ENCODE measurements at places on chromosomes 6 and 20. TPM values are rescaled to one million over a fixed set of nuclear protein-coding genes. Genes with fewer than 3 reads are reported as not detected.

GRCh38 chr20:11047559-11047958, 373.8 kb upstream of the JAG1 start:
- no peak for DNase-seq

- no peak for DNase-seq
Measured at GRCh38 chr20:35008411-35009342, 53.0 kb downstream of the MYH7B start.

MUC21 gene
- total RNA-seq: not detected

- DNase-seq: no peak
Measured at GRCh38 chr6:1402868-1403267, 13.5 kb downstream of the FOXF2 start.

BMP7 gene
- total RNA-seq: 43.9 TPM

EYS gene
- total RNA-seq: 0.10 TPM

SEL1L2 gene
- total RNA-seq: not detected

C20orf204 gene
- total RNA-seq: 1.6 TPM

- no peak for DNase-seq
Measured at GRCh38 chr20:58393299-58393698, 4.3 kb downstream of the VAPB start.

DNAH8 gene
- 0.03 TPM for total RNA-seq

DNA sequence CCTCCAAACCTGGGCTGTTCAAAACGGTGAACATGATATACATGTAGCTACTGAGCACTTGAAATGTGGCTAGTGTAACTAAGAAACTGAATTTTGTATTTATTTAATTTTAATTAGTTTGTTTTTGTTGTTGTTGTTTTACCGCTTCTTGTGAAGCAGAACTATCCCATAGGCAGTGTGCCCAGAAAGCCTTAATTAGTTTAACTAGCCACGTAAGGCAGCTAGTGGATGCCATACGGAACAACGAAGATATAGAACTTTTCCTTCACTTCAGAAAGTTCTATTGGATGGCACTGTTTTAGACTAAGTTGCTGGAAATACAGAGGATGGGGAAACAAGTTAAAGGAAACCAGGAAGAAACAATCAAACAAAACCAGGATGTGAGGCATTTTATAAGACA, 70.6 kb downstream of the NUDT3 start:
- DNase-seq: no peak

- no peak for DNase-seq
Measured at GRCh38 chr6:158666628-158667359, 16.9 kb downstream of the SYTL3 start.

LHFPL5 gene
- total RNA-seq: not detected

GRCh38 chr20:22944062-22944461, 91.0 kb upstream of the SSTR4 start:
- DNase-seq: no peak

GRCh38 chr6:155014670-155015300, 19.7 kb downstream of the TIAM2 start:
- no peak for DNase-seq

DNA sequence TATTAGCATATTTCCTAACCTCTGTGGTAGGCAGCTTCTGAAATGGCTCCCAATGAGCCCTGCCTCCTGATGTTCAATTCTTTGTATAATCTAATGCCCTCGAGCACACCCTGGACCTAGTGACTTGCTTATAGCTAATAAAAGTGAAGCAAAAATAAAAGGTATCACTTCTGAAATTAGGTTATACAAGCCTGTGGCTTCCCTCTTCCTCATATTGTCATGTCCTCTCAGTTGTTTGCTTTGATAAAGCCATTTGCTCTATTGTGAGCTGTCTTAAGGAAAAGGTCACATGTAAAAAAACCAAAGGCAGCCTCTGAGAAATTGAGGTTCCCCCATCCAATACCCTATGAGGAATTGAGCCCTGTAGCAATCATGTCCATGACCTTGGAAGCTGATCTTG, 442.1 kb upstream of the ADGRB3 start:
- DNase-seq: no peak

GRCh38 chr6:11413117-11413687, 124.3 kb upstream of the TMEM170B start:
- no peak for DNase-seq

DNA sequence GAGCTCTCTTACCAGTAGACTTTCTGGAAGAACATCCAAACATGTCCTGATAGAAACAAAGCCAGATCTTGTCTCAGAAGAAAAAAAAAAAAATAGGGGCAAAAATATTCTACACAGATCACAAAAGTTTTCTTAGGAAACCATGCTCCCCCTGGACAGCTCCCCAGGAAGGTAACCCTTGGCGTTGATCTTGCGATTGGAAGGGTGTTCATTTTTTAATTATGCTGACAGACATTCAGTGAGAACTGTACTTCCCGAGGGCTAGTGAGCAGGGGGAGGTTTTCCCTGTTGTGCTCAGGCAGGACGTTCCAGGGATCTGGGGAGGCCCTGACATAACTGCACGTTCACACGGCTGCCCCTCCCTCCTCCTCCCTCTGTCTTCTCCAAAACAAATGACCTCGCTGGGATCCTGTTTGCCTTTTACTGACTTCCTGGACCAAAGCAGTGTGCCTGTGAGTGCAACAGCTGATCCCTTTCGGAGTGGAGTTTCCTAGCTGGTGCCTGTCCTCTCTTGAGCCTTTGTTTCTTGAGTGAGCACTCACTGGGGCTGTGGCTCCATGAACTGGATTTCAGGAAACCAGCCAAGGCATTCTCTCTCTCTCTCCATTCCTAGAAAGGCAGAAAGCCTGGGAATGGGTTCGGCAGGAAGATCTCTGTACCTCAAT, 46.7 kb downstream of the MARCKS start:
- DNase-seq: no peak

- no peak for DNase-seq
Measured at GRCh38 chr6:15303162-15303919, 57.5 kb downstream of the JARID2 start.

GRCh38 chr6:29424168-29424567, 9.4 kb downstream of the OR12D1 start:
- DNase-seq: no peak

HRH3 gene
- 1.9 TPM for total RNA-seq

DNA sequence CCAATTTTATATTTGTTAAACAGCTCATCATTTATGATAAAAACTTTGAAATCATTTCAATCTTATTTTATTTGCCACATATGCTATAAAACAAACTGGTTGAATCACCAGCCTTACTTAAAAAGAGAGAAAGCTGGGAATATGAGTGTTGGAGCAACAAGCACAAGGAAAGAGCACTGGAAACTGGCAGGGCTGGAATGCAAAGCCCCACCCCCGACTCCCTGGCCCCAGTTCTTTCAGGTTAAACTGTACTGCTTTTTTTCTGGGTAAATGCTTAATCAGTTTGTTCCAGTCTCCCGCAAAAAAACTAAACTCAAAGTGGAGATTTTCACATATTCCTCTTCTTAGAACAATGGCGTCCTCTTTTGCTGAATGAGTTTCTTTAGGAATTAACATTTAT, 433.8 kb upstream of the NOX3 start:
- no peak for DNase-seq

DNA sequence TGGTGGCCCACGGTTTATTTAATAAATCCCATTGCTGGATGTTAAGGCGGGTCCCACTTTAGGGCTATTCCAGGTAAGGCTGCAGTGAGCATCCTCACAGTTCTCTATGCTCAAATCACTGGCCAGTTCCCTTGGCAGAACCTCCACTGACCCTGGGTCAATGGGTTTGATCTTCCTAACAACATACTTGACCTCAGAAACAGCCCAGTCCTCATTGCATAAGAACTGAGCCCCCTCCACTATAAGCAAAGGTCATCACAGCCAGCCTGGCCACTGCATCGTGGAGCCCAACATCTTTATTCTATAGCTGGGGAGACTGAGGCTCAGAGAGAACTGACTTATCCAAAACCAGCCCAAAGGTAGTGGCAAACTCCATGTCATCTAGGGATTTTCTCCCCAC, 4.3 kb upstream of the BPIFB1 start:
- DNase-seq: no peak

- DNase-seq: peak; percentile 88
Measured at GRCh38 chr6:131950767-131951575, at the start of gene CCN2. TSS of gene CCN2 (minus strand) at chr6:131951372. CDS start at chr6:131951172, 200 bp downstream.

DNA sequence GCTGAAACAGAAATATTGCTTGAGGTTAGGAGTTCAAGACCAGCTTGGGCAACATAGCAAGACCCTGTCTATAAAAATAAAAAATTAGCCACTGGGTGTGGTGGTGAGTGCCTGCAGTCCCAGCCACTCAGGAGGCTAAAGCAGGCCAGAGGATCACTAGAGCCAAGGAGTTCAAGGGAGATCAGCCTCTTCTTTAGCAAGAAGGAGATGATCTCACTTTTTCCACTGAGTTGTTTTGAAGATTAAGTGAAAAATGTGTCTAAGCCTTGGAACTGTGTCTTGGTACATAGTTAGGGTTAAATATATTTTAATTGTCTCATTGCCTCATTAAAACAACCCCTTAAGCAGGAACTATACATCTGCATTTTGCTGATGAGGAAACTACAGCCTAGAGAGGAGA, 279.0 kb upstream of the ZFP64 start:
- DNase-seq: no peak

GRCh38 chr6:34540222-34540621, 15.9 kb downstream of the SPDEF start:
- no peak for DNase-seq

DNA sequence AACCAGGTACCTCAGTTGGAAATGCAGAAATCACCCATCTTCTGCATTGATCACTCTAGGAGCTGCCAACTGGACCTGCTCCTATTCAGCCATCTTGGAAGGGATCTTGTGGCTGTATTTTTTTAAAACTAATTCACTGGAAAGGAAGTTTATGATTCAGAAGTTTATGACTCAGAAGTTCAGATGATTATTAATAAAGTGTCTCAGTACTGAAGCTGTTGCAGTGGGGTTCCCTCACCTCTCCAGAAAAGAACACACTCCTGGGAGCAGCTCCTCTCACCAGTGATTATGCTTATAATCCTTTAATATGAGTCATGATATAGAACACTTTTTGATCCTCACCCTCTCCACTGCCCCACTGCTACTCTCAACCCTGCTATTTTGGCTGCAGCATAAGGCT, 291.2 kb upstream of the HS3ST5 start:
- DNase-seq: no peak

WFDC5 gene
- total RNA-seq: not detected

DNA sequence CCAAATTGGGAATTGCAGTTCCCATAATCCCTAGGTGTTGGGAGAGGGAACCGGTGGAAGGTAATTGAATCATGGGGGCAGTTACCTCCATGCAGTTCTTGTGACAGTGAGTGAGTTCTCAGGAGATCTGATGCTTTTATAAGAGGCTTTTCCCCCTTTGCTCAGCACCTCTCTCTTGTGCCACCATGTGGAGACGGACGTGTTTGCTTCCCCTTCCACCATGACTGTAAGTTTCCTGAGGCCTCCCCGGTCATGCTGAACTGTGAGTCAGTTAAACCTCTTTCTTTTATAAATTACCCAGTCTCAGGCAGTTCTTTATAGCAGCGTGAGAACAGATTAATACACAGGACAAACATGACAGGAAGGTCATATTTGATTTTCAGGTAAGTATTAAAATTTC, 25.3 kb upstream of the HECA start:
- DNase-seq: no peak

GRCh38 chr6:119350202-119350951, 816 bp upstream of the MAN1A1 start:
- no peak for DNase-seq

- DNase-seq: no peak
Measured at GRCh38 chr6:20610636-20611370, 76.5 kb downstream of the CDKAL1 start.

- no peak for DNase-seq
Measured at GRCh38 chr6:99393366-99393697, 663 bp downstream of the COQ3 start.

GRCh38 chr6:49205526-49205925, 257.5 kb downstream of the MMUT start:
- DNase-seq: no peak

DNA sequence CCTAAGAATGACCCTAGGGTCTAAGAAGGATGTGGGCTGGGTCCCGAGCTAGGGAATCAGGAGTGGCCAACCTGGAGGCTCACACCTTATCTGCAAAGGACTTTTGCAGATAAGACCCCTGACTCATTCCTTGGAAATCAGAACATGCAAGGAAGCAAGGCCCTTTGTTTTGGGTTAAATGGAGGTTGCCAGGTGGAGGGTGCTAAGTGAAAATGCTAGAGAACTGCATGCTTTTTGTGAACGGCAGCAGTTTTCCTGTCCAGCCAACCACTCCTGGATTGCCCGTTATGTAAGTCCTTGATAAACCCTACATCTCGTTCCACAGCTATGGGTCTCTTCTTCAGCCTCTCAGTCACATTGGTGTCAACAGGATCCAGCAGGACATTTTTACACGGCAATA, 52.1 kb upstream of the CST7 start:
- DNase-seq: no peak

CBLN4 gene
- not detected for total RNA-seq

DNA sequence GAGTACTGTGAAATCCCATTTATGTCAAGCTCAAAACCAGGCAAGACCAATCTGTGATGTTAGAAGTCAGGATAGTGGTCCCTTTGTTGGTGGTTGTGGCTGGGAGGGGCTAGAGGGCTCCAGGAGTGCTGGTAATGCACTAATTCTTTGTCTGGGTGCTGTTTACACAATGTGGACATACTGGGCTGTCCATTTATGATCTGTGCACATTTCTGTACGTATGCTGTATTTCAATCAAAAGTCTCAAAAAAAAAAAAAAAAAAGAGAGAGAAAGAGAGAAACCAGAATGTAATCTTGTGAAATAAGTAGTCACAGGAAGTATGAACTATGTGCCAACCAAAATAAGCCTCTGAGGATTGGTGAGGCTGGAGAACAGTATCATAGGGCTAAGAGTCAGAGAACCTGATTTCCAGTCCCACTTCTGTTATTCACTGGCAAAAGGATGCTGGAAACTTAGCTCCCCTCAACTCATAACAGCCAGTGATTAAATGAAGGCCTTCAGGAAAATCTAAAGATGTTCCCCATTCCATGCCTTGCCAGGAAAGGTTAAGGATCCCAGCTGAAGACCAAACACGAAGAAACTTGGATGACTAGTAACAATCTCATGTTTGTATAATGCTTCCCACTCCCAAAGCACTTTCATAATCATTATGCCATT, 19.6 kb upstream of the TRAM2 start:
- DNase-seq: no peak

DNA sequence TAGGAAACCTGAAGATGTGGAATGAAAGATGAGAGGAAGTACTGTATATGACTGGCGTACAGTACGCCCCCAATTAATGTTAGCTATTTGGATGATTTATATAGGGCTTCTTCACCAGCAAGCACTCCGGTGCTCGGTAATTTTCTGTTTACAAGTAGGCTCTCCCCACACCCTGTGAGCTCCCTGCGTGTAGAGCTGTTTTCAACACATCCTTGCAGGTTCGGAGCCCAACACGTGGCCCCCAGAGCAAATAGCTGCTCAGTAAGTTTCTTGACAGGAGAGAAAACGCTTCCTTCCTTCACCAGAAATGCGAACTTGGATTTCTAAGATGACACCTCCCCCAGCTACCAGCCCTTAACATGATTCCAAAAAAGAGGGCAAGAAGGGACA, 1.2 kb upstream of the RAB22A start:
- peak; percentile 22 for DNase-seq
